ENCODE measurements at places on chromosomes 6 and 20. TPM values are rescaled to one million over a fixed set of nuclear protein-coding genes. Genes with fewer than 3 reads are reported as not detected.

GRCh38 chr6:141957271-141957670 lies 175.5 kb upstream of the GJE1 start:
- no peak for DNase-seq

GRCh38 chr6:12060780-12061609 lies 48.9 kb downstream of the HIVEP1 start:
- peak; percentile 36 for DNase-seq

The ABHD16B gene
- not detected for total RNA-seq

The HLA-DMB gene
- 2.1 TPM for total RNA-seq

DNA sequence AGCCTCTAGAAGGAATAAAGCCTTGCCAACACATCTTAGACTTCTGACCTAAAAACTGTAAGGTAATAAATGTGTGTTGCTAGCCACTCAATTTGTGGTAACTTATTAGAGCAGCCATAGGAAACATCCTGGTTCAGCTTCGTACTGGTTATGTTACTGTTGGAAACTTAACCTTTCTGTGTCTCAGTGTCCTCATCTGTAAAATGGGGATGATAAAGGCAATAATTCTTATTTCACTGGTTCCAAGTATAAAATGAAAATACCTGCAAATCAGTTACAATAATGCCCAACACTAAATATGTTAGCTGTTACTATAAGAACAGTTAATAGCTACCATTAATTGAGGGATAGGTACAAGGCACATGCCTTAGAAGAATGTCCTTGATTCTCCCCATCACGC lies 14.3 kb upstream of the RBPJL start:
- DNase-seq = no peak

GRCh38 chr6:1190366-1190765 lies 121.5 kb upstream of the FOXQ1 start:
- no peak for DNase-seq

The TINAG gene
- 1.8 TPM for total RNA-seq

DNA sequence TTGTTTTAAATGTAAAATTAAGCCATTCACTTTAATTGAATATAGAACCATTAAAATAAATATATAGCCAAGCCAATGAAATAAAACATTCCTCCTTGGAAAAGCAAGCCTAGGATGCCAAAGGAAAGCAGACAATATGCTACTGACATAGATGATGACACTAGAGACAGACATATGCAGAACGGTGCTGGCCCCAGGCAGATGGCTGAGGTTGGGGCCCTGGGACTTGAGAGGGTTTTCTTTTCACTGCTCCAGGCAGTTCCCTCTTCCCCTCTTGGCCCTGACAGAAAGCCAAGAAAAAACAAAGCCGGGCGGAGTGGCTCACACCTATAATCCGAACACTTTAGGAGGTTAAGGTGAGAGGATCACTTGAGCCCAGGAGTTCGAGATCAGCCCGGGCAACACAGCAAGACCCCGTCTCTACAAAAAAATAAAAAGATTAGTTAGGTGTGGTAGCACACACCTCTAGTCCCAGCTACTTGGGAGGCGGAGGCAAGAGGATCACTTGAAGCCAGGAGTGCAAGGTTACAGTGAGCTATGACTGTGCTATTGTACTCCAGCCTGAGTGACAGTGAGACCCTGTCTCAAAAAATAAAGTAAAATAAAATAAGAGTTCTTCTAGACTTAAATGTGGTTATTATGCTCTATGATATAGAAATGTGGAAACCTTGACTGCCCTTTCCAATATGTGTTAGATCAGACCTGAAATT lies 31.2 kb downstream of the FASTKD5 start:
- DNase-seq = no peak

DNA sequence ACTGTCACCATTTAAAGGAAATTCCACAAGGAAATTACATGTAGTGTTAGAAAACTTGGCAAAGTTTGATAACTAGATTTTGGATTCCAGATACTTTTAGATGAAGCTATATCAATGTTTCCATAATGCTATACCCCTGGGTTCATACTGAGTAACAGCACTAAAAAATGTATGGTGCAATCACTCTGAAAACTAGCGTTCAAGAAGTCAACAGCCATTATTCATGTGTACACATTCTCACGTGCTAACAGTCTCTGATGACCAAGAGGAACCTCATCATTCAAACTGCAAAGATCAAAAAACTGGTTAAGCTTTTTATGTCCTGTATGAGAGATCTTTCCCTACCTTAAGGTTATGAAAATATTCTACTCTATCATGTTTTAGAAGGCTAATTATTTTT lies 197.6 kb downstream of the GMDS start:
- no peak for DNase-seq

DNA sequence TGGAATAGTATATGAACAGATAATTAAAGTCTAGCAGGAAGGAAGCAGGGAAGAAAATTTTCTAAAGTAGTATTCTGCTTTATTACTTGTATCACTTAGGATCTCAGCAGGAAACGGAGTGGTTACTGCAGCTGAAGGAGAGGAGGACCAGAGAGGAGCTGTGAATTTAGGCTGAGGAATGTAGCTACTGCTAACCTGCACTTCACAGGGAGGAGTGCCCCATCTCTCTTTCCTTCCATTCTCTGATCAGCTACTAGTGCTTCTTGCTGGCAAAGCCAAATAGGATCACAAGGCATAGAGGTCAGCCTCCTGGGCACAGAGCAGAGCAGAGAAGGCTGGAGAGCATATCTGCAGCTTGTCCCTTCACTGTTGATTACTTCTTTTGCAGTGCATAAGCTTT lies 205.3 kb upstream of the ASCC3 start:
- no peak for DNase-seq

DNA sequence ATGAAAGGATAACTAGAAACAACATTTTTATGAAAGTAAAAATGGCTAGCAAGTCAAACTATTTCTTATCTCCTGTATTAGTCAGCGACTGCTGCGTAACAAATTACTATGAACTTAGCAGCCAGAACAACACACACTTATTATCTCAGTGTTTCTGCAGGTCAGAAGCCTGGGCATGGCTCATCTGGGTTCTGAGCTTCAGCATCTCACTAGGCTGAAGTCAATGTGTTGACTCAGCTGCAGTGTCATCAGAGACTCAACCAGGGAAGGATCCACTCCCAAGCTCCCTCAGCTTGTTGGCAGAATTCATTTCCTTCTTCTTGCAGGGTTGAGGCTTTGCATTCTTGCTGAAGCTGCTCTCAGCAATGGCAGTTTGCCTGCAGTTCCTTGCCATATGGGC lies 33.2 kb upstream of the IGF2R start:
- no peak for DNase-seq

The PTGIS gene
- not detected for total RNA-seq

GRCh38 chr6:75467284-75467683 lies 26.3 kb downstream of the FILIP1 start:
- no peak for DNase-seq

Data from HT-29 (cell line).